ENCODE measurements at places on chromosomes 16 and 17. TPM values are rescaled to one million over a fixed set of nuclear protein-coding genes. Genes with fewer than 3 reads are reported as not detected.
A peak's percentile ranks its signal among the peaks of the same experiment; 100 is the strongest.

The CLDN7 gene
- 79.9 TPM for total RNA-seq

DNA sequence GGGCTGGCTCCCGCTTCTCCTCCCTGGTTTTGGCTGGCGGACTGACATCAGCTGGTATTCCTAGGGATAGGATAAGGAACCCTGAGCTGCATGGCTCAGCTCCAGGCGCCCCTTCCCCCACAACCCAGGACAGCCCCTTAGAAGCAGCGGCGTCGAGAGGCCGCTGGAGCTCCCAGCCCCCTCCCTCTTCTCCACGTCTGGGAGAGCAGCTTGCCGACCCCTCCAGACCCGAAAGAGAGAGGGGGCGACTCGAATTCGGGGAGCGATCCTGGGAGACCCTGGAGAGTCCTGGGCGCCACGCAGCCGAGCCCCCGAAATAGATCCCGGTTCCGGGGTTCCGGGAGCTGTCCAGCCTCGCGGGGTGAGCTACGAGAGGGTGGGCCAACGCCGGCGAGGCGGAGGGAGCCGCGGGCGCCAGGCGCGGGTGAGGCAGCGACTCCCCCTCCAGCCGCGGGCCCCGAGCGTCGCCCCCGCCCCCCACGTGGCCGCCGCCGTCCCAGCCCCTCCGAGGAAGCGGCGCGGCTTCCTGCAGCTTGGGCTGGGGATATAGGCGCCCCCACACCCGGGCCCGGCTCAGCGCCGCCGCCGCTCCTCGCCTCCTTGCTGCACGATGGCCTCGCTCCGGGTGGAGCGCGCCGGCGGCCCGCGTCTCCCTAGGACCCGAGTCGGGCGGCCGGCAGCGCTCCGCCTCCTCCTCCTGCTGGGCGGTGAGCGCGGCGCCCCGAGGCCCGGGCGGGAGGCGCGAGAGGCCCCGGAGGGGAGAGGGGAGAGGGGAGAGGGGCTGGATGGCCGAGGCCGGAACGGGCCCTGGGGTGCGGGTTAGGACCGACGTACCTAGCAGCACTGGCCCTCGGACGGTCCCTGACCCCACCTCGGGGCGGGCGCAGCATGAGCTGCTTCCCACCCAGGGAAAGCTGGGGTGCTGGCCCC is at the start of gene RAMP2:
RAMP2 (plus strand) TSS at position 576 of the 930 bp plus-strand sequence; CDS start at position 611, 35 bp downstream.
- peak; percentile 44 for DNase-seq

GRCh38 chr17:78618264-78619066 is 41.3 kb upstream of the DNAH17 start:
- no peak for DNase-seq

The KRT16 gene
- 0.40 TPM for total RNA-seq

GRCh38 chr16:66467611-66468010 is 40.5 kb downstream of the BEAN1 start:
- no peak for DNase-seq

The PRSS53 gene
- 4.0 TPM for total RNA-seq

DNA sequence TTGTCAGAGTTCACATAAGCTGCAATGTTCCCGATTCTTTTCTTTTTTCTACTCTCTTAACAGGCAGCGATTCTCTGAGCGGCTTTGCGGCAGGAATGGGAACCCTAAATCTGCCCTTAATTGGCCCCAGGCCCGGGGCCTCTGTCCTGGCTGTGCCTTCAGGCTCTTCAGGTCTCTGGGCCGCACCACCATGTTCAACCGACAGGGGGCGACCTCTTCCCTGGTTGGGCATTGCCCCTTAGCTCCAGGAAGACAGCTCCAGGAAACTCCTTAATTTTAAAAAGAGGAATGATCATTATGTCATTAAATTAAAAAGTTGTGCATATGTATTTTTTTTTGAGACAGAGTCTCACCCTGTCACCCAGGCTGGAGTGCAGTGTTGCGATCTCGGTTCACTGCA is 20.3 kb downstream of the CACNG5 start:
- no peak for DNase-seq

DNA sequence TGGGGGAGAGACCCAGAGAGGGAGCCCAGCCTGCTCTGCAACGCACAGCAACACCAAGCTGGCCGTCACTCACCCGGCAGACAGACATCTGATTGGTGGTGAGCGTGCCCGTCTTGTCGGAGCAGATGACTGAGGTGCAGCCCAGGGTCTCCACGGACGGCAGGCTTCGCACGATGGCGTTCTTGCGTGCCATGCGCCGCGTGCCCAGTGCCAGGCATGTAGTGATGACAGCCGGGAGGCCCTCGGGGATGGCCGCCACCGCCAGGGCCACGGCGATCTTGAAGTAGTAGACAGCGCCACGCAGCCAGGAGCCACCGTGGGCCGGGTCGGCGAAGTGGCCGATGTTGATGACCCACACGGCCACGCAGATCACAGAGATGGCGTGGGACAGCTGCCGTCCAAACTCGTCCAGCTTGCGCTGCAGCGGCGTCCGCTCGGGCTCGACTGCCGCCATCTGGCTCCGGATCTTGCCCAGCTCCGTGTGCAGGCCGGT is 16.9 kb downstream of the ATP2A3 start:
- no peak for DNase-seq

GRCh38 chr16:2016407-2016922 is 3.1 kb upstream of the NPW start:
- no peak for DNase-seq

DNA sequence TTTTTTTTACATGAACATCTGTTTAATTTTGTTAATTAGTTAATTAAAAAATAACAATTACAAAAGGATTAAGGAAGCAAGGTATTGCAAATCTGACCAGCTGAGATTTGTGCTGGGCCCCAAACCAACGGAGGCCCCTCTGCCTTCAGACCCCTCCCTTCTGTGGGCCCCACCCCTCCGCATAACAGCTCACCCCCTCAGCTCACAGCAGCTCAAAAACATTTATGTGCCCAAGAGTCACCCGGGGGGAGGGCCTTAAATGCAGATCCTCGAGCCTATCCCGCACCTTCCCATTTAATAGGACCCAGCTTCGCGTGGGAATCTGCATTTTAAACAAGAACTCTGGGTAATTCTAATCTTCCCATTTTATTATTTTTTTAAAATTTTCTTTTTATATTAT is 75.0 kb downstream of the MGAT5B start:
- no peak for DNase-seq

GRCh38 chr16:3180445-3180878 is 7.5 kb upstream of the OR1F1 start:
- DNase-seq, result no peak

The FNDC8 gene
- not detected for total RNA-seq

- no peak for DNase-seq
These were observed 105.4 kb downstream of the TRIM37 start for GRCh38 chr17:59001158-59001814.
